Activated T-helper 2 cell treated with anti-CD3 and anti-CD28 coated beads, Interferon-gamma antibody, Interleukin-2, Interleukin-4, amounts not matched to agents 10 μg/mL and 5 μg/mL and 100 μg/mL, durations not matched to agents 14 hours and 24 hours and 36 hours (primary cell): ENCODE measurements at places on chromosomes 3 and 15. TPM values are rescaled to one million over a fixed set of nuclear protein-coding genes. Genes with fewer than 3 reads are reported as not detected.
A peak's percentile ranks its signal among the peaks of the same experiment; 100 is the strongest.

GRCh38 chr3:184334470-184335158, 2.8 kb upstream of the FAM131A start:
- peaks cover 55% of the 10 kb centered on the region for H3K36me3 ChIP-seq
- H3K27ac ChIP-seq: peak overlapping the region; percentile 95
- H3K27me3 ChIP-seq: no peaks in the 10 kb centered on the region
- peaks cover 50% of the 10 kb centered on the region for H3K4me1 ChIP-seq
- H3K4me3 ChIP-seq: peak overlapping the region; percentile 65
- DNase-seq: peak; percentile 42

Gene SAXO2
- 0.51 TPM in 1 of 2 replicates, not detected in the other for total RNA-seq

Gene JMJD7
- total RNA-seq: 15.7 and 20.0 TPM in 2 replicates

DNA sequence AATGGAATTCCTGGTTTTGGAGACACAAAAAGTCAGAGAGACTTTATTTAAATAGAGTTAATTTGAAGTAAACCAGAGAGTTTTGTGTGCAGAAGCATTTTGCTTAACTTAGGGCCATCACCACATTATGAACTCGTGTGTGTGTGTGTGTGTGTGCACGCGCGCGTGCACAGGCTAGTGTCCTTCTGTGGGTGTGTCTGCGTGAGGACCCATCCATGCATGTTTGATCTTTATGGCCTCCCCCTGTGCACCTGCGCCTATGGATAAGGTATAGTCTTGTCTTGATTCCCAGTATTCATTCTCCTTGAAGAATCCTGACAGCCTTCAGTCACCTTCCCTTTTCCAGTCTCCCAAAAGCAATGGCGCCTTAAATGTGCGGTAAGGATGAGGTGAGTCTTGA, 26.0 kb downstream of the MUC20 start:
- no peak overlapping the region for H3K4me3 ChIP-seq
- peaks cover 10% of the 10 kb centered on the region for H3K27me3 ChIP-seq
- peaks cover 7% of the 10 kb centered on the region for H3K4me1 ChIP-seq
- no peak overlapping the region for H3K27ac ChIP-seq

Gene CLDN18
- total RNA-seq: not detected in 2 replicates

Gene SHC4
- 8.3 and 8.9 TPM in 2 replicates for total RNA-seq

Gene ITIH4
- total RNA-seq: 3.6 and 4.8 TPM in 2 replicates

Gene MLF1
- 2.2 and 3.4 TPM in 2 replicates for total RNA-seq

GRCh38 chr15:51380999-51381806, 39.7 kb downstream of the GLDN start:
- peak; percentile 25 for DNase-seq
- no peak overlapping the region for H3K4me3 ChIP-seq
- H3K27me3 ChIP-seq: peaks cover 8% of the 10 kb centered on the region
- no peaks in the 10 kb centered on the region for H3K36me3 ChIP-seq
- peaks cover 6% of the 10 kb centered on the region for H3K4me1 ChIP-seq

Gene FAM227B
- 2.7 and 3.1 TPM in 2 replicates for total RNA-seq

Gene TICRR
- total RNA-seq: 18.0 and 18.7 TPM in 2 replicates

DNA sequence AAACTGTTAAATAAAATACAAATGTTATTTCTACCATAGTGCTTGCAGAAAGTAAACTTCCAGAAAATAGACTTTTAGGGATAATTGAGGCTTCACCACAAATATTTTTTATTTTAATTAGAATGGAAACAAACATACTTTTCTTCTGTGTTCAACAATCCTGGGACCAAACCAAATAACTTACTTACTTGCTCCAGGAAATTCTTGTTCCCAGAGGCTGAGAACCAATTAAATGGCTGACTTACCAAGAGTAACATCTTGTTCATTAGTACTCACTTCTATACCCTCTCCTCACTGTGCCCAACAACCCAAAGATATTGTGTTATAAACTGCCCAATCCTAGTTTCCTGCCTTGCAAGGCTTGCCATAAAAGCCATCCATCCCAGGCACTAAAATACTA, 172.2 kb upstream of the PFN2 start:
- H3K27me3 ChIP-seq: no peaks in the 10 kb centered on the region
- H3K36me3 ChIP-seq: no peaks in the 10 kb centered on the region
- no peak overlapping the region for H3K4me3 ChIP-seq
- H3K27ac ChIP-seq: no peak overlapping the region
- DNase-seq: no peak
- peaks cover 4% of the 10 kb centered on the region for H3K4me1 ChIP-seq

GRCh38 chr3:136862617-136863322, 762 bp downstream of the NCK1 start:
- peak overlapping the region; percentile 95 for H3K4me3 ChIP-seq
- H3K4me1 ChIP-seq: peaks cover 43% of the 10 kb centered on the region
- no peak for DNase-seq
- H3K27ac ChIP-seq: peak overlapping the region; percentile 98

Gene CCDC9B
- 0.34 and 0.41 TPM in 2 replicates for total RNA-seq

Gene TP63
- 5.1 and 5.6 TPM in 2 replicates for total RNA-seq

GRCh38 chr15:101288905-101289513, 6.0 kb downstream of the SNRPA1 start:
- H3K27me3 ChIP-seq: no peaks in the 10 kb centered on the region
- H3K27ac ChIP-seq: peak overlapping the region; percentile 3
- no peak overlapping the region for H3K4me3 ChIP-seq
- no peak for DNase-seq

- no peak overlapping the region for H3K27ac ChIP-seq
- no peaks in the 10 kb centered on the region for H3K36me3 ChIP-seq
- H3K4me1 ChIP-seq: no peaks in the 10 kb centered on the region
- H3K27me3 ChIP-seq: peaks cover 20% of the 10 kb centered on the region
- DNase-seq: no peak
Observed at GRCh38 chr15:39301589-39301999, 279.3 kb upstream of the THBS1 start.

Gene USP19
- 47.9 and 54.8 TPM in 2 replicates for total RNA-seq

DNA sequence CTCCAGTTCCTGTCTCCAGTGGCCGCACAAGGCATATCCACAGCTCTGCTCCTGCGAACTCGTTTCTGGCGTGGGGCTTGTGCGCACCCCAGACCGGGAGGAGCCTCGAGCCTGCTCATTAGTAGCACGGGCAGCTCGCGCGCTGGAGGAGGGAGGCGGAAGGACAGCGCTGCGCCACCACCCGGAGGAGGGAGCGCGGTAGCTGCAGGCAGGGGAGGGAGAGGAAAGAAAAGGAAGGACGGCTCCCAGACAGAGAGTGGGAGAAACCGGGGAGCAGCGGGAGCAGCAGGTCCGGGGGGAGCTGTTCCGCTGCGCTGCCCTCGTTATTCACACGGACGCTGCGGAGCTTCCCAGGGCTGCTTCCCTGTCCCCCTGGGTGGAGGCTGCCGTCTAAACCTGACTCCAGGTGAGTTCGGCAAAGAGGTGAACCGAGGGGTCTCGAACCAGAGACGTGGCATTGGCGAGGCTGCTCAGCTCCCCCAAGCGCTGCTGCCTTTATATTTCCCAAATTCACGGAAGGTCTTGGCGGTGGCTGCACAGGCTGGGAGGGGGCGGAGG, 121.3 kb upstream of the ZNF717 start:
- no peaks in the 10 kb centered on the region for H3K27me3 ChIP-seq
- no peaks in the 10 kb centered on the region for H3K4me1 ChIP-seq
- H3K4me3 ChIP-seq: no peak overlapping the region
- DNase-seq: no peak
- H3K27ac ChIP-seq: no peak overlapping the region
- no peaks in the 10 kb centered on the region for H3K36me3 ChIP-seq

- peak overlapping the region; percentile 81 for H3K4me3 ChIP-seq
- DNase-seq: no peak
- peak overlapping the region; percentile 88 for H3K27ac ChIP-seq
- H3K36me3 ChIP-seq: peaks cover 4% of the 10 kb centered on the region
- peaks cover 22% of the 10 kb centered on the region for H3K4me1 ChIP-seq
Observed at GRCh38 chr15:58410353-58410752, 21.4 kb upstream of the LIPC start.

DNA sequence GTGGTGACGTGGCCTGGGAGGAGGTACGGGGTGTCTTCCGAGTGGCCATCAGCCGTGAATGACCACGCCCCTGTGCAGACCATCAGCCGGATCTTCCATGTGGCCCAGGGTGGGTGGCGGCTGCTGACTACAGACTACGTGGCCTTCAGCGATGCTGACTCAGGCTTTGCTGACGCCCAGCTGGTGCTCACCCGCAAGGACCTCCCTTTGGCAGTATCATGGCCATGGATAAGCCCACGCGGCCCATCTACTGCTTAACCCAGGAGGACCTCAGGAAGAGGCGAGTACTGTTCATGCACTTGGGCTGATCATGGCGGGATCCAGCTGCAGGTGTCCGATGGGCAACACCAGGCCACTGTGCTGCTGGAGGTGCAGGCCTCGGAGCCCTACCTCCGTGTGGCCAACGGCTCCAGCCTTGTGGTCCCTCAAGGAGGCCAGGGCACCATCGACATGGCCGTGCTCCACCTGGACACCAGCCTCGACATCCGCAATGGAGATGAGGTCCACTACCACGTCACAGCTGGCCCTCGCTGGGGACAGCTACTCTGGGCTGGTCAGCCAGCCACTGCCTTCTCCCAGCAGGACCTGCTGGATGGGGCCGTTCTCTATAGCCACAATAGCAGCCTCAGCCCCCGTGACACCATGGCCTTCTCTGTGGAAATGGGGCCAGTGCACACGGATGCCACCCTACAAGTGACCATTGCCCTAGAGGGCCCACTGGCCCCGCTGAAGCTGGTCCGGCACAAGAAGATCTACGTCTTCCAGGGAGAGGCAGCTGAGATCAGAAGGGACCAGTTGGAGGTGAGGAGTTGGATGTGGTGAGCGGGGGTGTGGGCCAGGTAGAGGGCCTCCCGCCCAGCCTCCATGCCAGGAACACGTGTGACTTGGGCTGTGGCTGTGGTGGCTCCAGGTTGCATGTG, 178.4 kb downstream of the TBC1D2B start:
- H3K36me3 ChIP-seq: no peaks in the 10 kb centered on the region
- no peak overlapping the region for H3K4me3 ChIP-seq
- no peak overlapping the region for H3K27ac ChIP-seq
- no peaks in the 10 kb centered on the region for H3K4me1 ChIP-seq

DNA sequence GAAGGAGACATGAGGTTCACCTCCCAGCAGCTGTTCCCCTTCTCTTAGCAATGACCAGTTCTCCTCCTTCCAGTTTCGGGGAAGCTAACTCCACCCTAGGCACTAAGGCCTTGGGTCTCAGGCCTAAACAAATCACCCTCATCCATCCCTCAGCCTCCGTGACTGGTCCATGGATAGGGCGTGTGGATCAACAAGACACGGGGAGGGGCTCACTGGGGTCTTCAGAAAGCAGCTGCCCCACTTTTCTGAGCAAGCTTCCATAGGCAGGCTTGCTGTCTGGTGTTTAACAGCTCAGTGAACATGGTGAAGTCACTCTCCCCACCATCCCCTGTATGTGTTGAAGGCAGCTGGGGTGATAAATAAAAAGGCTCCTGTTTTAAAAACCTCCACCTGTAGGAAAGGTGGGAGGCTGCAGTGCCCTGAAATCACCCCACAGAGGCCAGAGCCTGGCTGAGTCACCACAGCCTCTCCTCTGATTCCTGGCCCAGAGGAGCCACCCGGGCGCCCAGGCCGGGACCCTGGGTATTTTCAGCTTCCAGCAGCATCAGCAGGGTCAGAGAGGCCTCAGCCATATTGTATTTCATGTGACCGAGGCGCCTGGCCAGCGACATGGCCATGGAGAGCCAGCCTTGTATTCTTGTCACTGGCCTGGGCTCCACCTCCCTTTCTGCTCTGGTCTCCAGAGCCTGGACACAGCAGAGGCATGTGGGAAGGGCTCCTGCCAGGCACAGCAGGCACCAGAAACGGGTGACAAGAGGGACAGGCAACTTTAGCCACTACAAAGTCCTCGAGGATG, 60.3 kb upstream of the HERC1 start:
- H3K27me3 ChIP-seq: no peaks in the 10 kb centered on the region
- H3K4me3 ChIP-seq: no peak overlapping the region
- no peaks in the 10 kb centered on the region for H3K36me3 ChIP-seq
- H3K27ac ChIP-seq: no peak overlapping the region
- no peak for DNase-seq
- H3K4me1 ChIP-seq: peaks cover 59% of the 10 kb centered on the region

Gene POPDC2
- total RNA-seq: 0.74 and 0.94 TPM in 2 replicates

- H3K27ac ChIP-seq: no peak overlapping the region
- H3K4me3 ChIP-seq: no peak overlapping the region
- DNase-seq: no peak
- no peaks in the 10 kb centered on the region for H3K36me3 ChIP-seq
- H3K4me1 ChIP-seq: peaks cover 6% of the 10 kb centered on the region
Observed at GRCh38 chr3:29686889-29687592, 406.2 kb downstream of the RBMS3 start.

GRCh38 chr3:128983293-128984069, 10.4 kb downstream of the CFAP92 start:
- no peak overlapping the region for H3K27ac ChIP-seq
- no peaks in the 10 kb centered on the region for H3K4me1 ChIP-seq
- peaks cover 6% of the 10 kb centered on the region for H3K27me3 ChIP-seq
- DNase-seq: no peak
- no peaks in the 10 kb centered on the region for H3K36me3 ChIP-seq
- H3K4me3 ChIP-seq: no peak overlapping the region

- peak overlapping the region; percentile 99 for H3K4me3 ChIP-seq
- no peaks in the 10 kb centered on the region for H3K27me3 ChIP-seq
- peaks cover 57% of the 10 kb centered on the region for H3K36me3 ChIP-seq
- peak overlapping the region; percentile 58 for H3K27ac ChIP-seq
- H3K4me1 ChIP-seq: peaks cover 42% of the 10 kb centered on the region
- no peak for DNase-seq
Observed at GRCh38 chr15:48334260-48334659, 3.0 kb downstream of the DUT start.

GRCh38 chr15:87907676-87908446, 348.7 kb downstream of the NTRK3 start:
- H3K36me3 ChIP-seq: no peaks in the 10 kb centered on the region
- no peak for DNase-seq
- H3K4me3 ChIP-seq: no peak overlapping the region
- no peaks in the 10 kb centered on the region for H3K4me1 ChIP-seq
- H3K27ac ChIP-seq: no peak overlapping the region

DNA sequence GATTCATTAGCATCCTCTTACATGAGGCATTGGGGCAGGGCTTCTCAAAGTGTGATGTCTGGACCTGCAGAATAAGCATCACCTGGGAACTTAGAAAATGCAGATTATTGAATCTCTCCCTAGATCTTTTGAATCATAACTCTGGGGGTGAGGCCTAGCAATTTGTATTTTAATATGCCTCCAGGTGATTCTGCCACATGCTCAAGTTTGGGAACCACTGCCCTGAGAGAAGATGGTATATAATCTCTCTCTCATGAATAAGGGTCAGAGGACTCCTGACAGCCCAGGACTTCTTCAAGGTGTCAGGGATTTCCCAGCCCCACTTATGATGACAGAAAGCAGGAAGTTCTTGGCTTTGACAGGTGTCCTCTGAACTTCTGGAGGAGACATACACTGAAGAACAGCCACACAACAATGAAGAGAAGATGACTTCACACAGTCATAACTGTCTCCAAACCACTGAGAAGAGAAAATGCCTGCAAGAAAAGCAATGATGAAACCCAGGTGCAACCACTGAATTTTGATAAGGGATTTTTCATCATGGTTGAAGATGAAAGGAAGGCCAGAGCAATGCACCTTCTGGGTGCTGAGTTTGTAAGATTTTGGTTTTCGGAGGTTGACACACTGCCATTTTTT, 211.9 kb upstream of the MRPL3 start:
- H3K27ac ChIP-seq: no peak overlapping the region
- H3K4me1 ChIP-seq: peaks cover 7% of the 10 kb centered on the region
- no peak for DNase-seq
